ENCODE measurements at places on chromosomes 12 and 14.

DNA sequence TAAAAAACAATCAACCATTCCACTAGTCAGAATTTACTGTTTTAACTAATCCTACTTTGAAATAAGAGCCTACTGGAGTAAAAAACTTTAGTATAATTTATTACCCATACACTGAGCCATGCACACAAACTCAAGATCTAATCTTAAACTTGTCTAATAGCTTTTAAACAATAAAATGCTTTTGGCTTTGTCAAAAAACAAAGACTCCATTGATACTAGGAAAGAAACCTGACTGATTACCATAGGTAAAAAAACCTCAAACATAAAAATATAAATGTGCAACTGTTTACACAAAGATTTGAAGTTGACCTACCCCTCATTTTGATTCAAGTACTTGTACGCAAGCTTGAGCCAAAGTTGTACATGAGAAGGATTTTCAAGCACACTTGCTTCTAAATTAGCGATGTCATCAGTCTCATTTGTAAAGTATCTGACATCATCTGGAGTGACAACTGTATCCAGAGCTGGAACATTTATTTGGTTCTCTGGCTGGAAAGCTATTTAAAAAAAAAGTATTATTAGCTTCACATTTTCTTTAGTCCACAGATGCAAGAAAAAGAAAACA, 36.1 kb downstream of the ZFC3H1 start:
- no peak for DNase-seq

- DNase-seq: no peak
These were observed 1.1 kb downstream of the CKB start for GRCh38 chr14:103521438-103521950.

DNA sequence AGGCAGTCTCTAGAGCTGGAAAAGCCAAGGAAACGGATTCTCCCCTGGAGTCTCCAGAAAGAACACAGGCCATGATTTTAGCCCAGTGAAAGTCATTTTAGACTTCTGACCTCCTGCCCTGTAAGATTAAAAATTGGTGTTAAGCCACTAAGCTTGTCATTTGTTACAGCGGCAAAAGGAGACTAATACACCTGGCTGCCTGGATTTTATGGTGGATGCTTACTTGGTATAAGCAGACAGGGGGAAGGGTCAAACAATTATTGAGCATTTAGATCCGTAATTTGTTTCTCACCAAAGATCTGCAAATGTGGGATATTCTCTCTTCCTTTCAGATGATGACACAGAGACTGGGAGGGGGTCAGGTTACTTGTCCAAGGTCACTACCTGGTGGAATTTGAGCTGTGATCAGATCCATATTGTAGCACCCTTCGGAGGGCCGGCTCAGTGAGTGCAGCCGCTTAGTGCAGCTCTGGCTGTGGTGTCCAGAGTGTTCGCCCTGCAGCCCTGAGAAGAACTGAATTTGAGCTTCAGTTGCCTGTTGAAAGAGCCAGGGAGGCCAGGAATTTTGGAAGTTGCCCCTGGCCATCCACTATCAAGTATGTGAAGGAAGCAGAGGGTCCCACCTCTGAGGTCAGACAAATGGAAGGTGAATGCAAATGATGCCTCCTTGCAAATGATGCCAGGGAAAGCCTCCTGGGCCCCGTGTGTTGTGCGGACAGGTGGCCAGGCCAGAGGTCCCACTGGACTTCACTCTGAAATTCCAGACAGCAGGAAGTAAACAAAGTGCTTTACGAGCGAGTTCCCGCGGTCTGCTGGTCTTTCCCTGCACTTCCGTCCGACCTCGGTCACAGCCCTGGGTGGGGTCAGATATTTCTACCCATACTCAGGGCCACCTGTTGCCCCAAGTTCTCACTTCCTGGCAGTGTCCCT, 15.1 kb downstream of the GLRX5 start:
- DNase-seq: no peak

GRCh38 chr12:122265886-122266229, 436 bp downstream of the VPS33A start:
- no peak for DNase-seq

GRCh38 chr14:70666361-70666686, 24.6 kb downstream of the TTC9 start:
- no peak for DNase-seq

DNA sequence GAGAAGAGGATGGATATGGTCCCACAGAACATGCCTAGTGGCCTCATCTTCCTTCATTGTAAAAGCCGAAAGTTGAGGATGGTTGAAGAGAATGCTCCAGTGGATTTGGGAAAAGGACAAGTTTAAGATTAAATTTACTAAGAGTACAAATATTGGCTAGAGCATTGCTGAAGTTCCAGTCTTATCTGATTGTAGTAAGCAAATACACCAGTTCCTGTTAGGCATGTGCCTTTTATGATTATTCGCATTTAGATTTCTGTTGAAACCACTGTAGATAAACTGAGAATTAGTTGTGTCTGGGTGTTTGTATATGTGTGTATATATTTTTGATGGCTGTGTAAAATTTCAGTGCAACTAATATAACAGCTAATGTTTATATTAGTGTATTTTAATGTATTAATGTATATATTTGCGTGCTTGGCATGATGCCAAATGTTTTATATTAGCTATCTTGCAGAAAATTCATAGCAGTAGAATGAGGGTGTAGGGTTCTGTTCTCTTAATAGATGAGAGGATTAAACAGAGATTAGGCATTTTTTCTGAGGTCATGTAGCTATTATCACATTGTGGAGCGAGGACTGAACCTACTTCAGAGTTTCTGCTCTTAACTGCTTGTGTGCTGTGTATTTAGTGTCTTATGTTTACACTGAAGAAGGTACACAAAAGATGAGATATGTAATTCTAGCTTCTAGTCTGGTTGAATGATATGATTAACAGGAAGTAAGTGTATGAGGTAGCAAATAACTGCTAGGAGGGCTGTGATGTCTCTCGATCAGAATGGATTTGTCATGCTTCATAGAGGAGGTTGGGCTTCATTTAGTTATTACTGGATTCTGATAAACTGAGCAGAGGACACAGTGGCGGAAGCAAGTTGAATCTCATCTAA, 21.1 kb downstream of the FKBP3 start:
- no peak for DNase-seq

DNA sequence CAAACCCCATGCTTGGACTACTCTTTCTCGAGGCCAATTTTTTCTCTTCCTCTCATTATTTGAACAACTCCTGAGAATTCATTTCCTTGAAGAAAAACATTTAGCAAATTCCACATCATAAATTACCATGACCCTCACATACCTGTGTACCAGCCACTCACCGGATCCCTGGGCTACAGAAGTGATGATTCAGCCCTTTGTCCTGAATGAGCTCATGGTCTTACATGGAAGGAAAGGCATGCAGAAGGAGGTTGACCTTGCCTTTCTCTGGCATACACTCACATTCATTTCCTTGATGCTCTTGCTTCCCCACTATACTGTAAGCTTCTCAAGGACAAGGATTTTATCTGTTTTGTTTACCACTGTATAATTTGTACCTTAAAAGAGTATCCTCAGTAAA, 191.5 kb downstream of the SLC5A8 start:
- DNase-seq: no peak

GRCh38 chr12:89861086-89861485, 152.4 kb upstream of the ATP2B1 start:
- DNase-seq: no peak

DNA sequence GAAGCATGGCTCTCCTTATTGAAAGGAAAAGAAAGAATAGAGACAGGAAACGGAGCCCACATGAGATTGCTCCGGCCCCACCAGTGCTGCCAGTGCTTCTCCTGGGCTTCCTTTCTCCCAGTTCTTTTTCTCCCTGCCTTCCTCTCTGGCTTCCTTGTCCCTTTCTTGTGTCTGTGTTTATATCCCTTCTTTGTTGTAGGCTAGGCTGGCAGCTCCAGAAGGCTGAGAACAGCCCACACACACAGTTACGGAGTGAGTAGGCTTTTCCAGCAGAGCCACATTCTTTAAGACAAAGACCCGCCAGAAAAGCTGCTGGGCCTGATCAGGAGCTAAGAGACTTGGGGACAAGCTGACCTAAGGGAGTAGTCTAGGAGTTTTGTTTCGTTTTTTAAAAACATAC, 13.0 kb downstream of the CIPC start:
- peak; percentile 74 for DNase-seq

All from pons (tissue), 1 donor.